ENCODE measurements at places on chromosomes 4 and X. TPM values are rescaled to one million over a fixed set of nuclear protein-coding genes. Genes with fewer than 3 reads are reported as not detected.
A peak's percentile ranks its signal among the peaks of the same experiment; 100 is the strongest.

The LRIT3 gene
- 0.22 TPM for total RNA-seq

The KLHL15 gene
- 7.3 TPM for total RNA-seq

The ARSJ gene
- total RNA-seq = not detected

The PAGE4 gene
- not detected for total RNA-seq

The MAGEE2 gene
- not detected for total RNA-seq

The HSFX3 gene
- not detected for total RNA-seq

DNA sequence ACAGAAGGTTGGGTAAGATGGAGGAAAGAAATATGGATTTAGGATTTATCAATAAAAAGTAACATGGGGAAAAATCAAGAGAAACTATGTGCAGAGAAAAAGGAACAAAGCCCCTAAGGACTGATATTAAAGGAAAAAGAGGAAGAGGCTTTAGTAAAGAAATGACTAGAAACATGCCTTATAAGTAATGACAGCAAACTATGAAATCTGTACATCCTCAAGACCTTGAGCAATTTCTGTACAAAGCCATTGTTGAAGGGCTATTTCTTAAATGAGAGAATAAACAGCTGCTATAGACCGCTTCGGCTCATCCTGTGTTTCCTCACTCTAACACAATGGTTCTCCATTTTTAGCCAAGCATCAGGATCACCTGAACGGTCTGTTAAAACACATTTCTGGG, 180.3 kb upstream of the ATOH1 start:
- no peaks in the 10 kb centered on the region for H3K4me1 ChIP-seq
- no peak overlapping the region for H3K27ac ChIP-seq
- no peaks in the 10 kb centered on the region for H3K36me3 ChIP-seq
- H3K4me3 ChIP-seq = no peak overlapping the region
- DNase-seq = no peak

DNA sequence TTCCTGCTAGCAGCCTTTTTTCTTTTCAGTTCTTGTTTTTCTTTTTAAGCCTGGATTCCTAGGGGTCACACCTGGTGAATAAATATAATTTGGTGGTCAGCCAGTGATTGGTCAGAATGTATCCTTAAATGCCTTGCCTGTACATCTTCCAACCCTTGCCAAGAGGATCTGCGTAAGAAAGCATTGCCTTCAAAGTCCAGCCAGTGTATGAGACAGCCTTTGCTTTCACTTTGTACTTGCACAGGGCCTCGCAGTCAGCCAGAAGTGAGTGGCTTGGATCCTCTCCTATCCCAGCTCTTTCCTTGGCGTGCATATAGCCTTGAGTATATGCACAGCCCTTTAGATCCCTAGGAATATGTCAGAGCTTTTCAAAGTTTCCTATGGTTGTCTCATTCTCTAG, 22.2 kb downstream of the KANTR start:
- H3K4me1 ChIP-seq = peaks cover 4% of the 10 kb centered on the region
- H3K27me3 ChIP-seq = no peaks in the 10 kb centered on the region
- no peak for DNase-seq
- H3K36me3 ChIP-seq = peaks cover 10% of the 10 kb centered on the region
- H3K27ac ChIP-seq = no peak overlapping the region
- H3K4me3 ChIP-seq = no peak overlapping the region

DNA sequence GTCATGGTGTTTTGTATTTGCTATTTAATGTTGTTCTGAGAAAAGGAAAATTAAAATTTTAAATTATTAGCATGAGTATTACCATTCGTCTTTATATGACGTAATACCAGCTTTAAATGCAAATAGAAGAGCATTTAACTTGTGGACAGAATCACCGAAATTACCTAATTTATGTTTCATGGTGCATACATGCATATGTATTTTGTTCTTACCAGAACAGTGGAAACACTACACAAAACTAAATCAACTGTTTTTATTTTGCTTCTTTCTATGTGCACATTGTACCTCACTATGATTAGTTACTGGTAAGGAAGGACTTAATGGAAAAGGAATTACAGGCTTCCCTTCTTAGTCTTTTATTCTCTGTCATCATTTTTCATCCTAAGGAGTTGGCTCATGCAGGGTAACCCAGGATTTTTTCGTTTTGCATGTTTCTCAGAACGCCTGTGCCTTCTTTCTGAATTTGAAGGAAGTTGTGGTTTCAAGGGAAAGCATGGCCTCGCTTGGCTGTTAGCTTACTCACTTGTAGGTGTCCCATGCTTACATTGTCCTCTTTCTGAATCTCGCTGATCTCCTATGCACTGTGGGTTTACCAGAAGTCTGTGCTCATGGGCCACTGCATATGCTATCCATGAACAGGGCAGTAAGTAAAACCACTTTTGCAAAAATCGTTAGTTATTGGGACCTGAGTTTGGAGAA, 300.0 kb upstream of the PUDP start:
- no peak overlapping the region for H3K4me3 ChIP-seq
- H3K27me3 ChIP-seq = no peaks in the 10 kb centered on the region
- no peaks in the 10 kb centered on the region for H3K4me1 ChIP-seq
- DNase-seq = no peak

- H3K27ac ChIP-seq = no peak overlapping the region
- H3K4me1 ChIP-seq = no peaks in the 10 kb centered on the region
- H3K4me3 ChIP-seq = no peak overlapping the region
- no peaks in the 10 kb centered on the region for H3K36me3 ChIP-seq
Measured at GRCh38 chrX:40971736-40972135, 113.5 kb upstream of the USP9X start.

- H3K4me1 ChIP-seq = no peaks in the 10 kb centered on the region
- H3K4me3 ChIP-seq = no peak overlapping the region
- peaks cover 16% of the 10 kb centered on the region for H3K27me3 ChIP-seq
- H3K27ac ChIP-seq = no peak overlapping the region
- no peaks in the 10 kb centered on the region for H3K36me3 ChIP-seq
Measured at GRCh38 chrX:145821898-145822571, 4.4 kb downstream of the SLITRK2 start.

- DNase-seq = no peak
- H3K4me1 ChIP-seq = peaks cover 20% of the 10 kb centered on the region
- peak overlapping the region; percentile 25 for H3K27ac ChIP-seq
- no peak overlapping the region for H3K4me3 ChIP-seq
Measured at GRCh38 chr4:98482847-98483806, 175.3 kb downstream of the TSPAN5 start.

GRCh38 chr4:52983563-52984303, 121.6 kb downstream of the RASL11B start:
- DNase-seq = no peak
- H3K4me1 ChIP-seq = no peaks in the 10 kb centered on the region
- no peaks in the 10 kb centered on the region for H3K27me3 ChIP-seq
- H3K4me3 ChIP-seq = no peak overlapping the region

GRCh38 chr4:25302626-25303025, 9.9 kb upstream of the ZCCHC4 start:
- H3K27ac ChIP-seq = no peak overlapping the region
- H3K4me1 ChIP-seq = peaks cover 6% of the 10 kb centered on the region
- no peak for DNase-seq

- H3K4me3 ChIP-seq = no peak overlapping the region
- H3K4me1 ChIP-seq = no peaks in the 10 kb centered on the region
- H3K27ac ChIP-seq = no peak overlapping the region
- H3K36me3 ChIP-seq = no peaks in the 10 kb centered on the region
- H3K27me3 ChIP-seq = no peaks in the 10 kb centered on the region
- DNase-seq = no peak
Measured at GRCh38 chrX:129040124-129040523, 483.2 kb downstream of the SMARCA1 start.

- no peaks in the 10 kb centered on the region for H3K27me3 ChIP-seq
- H3K4me3 ChIP-seq = peak overlapping the region; percentile 63
- DNase-seq = peak; percentile 40
- peaks cover 19% of the 10 kb centered on the region for H3K4me1 ChIP-seq
Measured at GRCh38 chr4:113869743-113870375, 108.3 kb upstream of the CAMK2D start.

DNA sequence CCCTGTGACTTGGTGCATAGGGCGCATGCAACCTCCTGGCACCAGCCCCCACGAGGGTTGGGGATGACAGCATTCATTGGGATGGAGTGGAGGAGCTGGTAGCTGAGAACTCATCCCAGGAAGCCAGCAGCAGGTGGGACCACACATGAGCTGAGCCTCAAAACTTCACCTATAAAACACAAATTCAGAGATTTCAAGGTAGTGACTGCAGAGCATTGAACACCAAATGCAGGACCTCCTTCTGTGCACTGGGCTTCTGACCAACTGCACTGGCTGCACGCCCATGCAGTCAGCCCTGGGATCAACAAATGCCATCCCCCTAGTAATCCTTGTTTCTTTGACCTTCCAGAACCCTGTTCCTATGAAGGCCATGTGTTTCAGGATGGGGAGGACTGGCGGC, 197.8 kb downstream of the FRAS1 start:
- peaks cover 3% of the 10 kb centered on the region for H3K4me1 ChIP-seq
- H3K27ac ChIP-seq = no peak overlapping the region
- DNase-seq = no peak
- H3K27me3 ChIP-seq = no peaks in the 10 kb centered on the region

- peak overlapping the region; percentile 81 for H3K27ac ChIP-seq
- no peaks in the 10 kb centered on the region for H3K27me3 ChIP-seq
- H3K36me3 ChIP-seq = peaks cover 14% of the 10 kb centered on the region
Measured at GRCh38 chrX:19799319-19800182, 87.8 kb downstream of the SH3KBP1 start.

- H3K4me3 ChIP-seq = no peak overlapping the region
- H3K4me1 ChIP-seq = no peaks in the 10 kb centered on the region
- no peak for DNase-seq
- H3K36me3 ChIP-seq = no peaks in the 10 kb centered on the region
Measured at GRCh38 chr4:170721812-170722373, 632.1 kb upstream of the AADAT start.

- H3K4me1 ChIP-seq = no peaks in the 10 kb centered on the region
- H3K27ac ChIP-seq = no peak overlapping the region
- peaks cover 53% of the 10 kb centered on the region for H3K27me3 ChIP-seq
- no peaks in the 10 kb centered on the region for H3K36me3 ChIP-seq
Measured at GRCh38 chr4:41744572-41745291, 3.8 kb downstream of the PHOX2B start.

Data from activated B cell treated with CpG ODN at 0.5 μM for 24 hours (primary cell).